ENCODE measurements at places on chromosomes 2 and 18. TPM values are rescaled to one million over a fixed set of nuclear protein-coding genes. Genes with fewer than 3 reads are reported as not detected.
A peak's percentile ranks its signal among the peaks of the same experiment; 100 is the strongest.

- no peak for DNase-seq
Measured at GRCh38 chr2:166881177-166881576, 7.1 kb upstream of the XIRP2 start.

- no peak for DNase-seq
Measured at GRCh38 chr2:64213532-64214275, 69.5 kb upstream of the PELI1 start.

DNA sequence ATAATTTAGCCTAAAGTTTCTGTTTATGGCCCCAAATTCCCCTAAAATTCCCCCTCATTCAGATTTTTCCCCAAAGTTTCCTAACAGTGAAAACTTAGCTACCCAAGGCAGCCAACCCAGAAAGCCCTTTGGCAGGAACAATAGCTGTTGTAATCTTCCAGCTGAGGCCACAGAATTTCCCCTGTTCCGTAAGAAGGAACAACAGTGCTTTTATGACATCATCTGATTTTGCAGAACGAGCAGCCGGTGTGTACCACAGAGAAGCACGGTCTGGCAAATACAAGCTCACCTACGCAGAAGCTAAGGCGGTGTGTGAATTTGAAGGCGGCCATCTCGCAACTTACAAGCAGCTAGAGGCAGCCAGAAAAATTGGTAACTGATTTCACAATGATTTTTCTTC is 6.3 kb downstream of the TNFAIP6 start:
- DNase-seq, result no peak

- no peak for DNase-seq
Measured at GRCh38 chr18:79884294-79884962, 67.0 kb downstream of the SLC66A2 start.

DNA sequence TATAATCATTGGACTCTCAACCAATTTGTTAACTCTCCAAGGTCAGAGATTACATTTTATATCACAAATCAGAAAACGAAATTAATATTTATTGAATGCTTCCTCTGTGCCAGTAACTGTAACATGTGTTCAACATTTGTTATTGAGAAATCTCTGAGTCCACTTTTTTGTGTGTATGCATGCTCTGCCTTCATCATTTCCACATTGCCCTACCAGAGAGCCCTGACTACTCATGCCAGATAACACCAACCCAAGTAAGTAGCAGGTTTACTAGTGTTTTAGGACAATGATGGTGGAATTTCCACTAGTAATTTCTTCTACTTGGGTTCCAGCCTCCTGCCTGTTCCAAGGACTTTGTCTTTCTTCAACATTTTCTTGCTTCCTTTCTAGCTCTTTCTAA is 14.2 kb upstream of the FAP start:
- DNase-seq, result no peak

GRCh38 chr2:30626397-30626796 is 179.4 kb downstream of the LCLAT1 start:
- no peak for DNase-seq

- DNase-seq, result no peak
Measured at GRCh38 chr2:112459372-112459771, 22.6 kb upstream of the TTL start.

GRCh38 chr2:12097859-12098258 is 351.4 kb downstream of the LPIN1 start:
- no peak for DNase-seq

- no peak for DNase-seq
Measured at GRCh38 chr2:164510895-164511294, 110.4 kb downstream of the GRB14 start.

- no peak for DNase-seq
Measured at GRCh38 chr2:129118296-129118695, 799.6 kb upstream of the HS6ST1 start.

- DNase-seq, result no peak
Measured at GRCh38 chr2:62453955-62454354, 52.0 kb downstream of the TMEM17 start.

GRCh38 chr2:44433895-44434294 is 72.1 kb downstream of the CAMKMT start:
- DNase-seq, result no peak

GRCh38 chr18:59083136-59083818 is 56.4 kb upstream of the SEC11C start:
- DNase-seq, result no peak

DNA sequence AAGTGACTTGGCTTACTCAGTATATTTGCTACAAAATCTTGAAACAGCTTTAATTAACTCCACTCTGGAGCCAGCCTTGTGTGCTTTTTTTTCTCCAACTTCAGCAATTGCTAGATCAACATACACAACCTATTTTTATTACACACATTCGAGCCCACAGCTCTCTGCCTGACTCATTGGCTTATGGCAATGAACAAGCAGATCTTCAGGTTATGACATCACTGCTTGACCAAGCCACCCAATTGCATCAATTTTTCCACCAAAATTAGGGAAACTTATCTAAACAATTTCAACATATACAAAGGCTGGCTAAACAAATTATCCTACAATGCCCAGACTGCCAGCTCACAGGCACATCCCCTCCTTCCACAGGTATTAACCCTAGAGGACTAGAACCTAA is 39.6 kb upstream of the PDK1 start:
- no peak for DNase-seq

DNA sequence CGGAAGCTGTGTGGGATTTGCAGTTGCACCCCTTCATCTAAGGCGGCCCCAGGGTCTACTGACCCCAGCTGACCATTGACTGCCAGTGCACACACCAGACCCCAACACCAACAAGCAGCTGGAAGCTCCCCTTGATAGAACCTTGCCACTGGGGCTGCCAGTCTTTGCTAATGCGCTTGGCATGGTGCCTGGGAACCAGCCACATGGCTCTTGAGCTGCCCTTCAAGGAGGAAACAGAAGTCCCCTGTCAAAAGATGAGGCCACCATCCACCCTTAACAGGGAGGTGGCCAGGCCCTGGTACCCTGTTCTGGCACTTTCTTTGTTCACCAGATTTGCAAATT is 8.6 kb downstream of the ALPI start:
- no peak for DNase-seq

GRCh38 chr18:47985866-47986265 is 55.4 kb upstream of the SMAD2 start:
- DNase-seq, result no peak

- no peak for DNase-seq
Measured at GRCh38 chr18:35005963-35006577, 35.1 kb upstream of the MAPRE2 start.

DNA sequence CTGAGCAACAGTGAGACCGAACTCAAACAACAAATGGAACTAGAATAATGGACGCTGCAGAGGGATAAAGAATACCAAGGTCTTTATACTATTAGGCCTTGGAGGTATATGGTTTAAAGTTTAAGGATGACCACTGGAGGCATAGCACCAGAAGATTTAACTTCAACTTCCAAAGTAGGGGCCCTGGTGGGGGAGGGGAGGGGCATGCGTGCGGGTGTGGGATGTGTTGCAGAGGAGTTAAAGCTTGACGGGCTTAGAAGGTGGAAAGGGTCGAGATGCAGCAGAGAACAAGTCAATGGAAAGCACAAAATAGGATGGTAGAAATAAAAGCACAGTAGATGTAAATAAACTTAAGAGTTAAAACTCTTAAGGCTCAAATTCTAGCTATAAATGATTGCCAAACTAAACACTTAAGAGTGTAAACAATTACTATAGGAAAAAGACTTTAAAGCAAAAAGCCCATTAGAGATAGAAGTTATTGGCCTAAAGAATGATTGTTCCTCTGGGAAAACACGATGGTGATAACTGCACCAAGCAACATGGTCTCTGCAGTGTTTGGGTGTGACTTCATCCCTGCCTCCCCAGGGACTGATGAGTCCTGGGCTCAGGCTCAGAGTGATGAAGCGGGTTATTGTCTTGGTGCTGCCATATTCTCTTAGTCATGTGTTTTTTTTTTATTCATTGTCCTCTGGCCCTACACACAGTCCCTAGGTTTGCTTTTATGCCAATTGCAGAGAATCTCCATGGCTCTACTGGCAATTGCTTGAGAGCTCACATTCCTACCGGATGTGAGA is 13.0 kb downstream of the RRM2 start:
- DNase-seq, result no peak

GRCh38 chr2:209913786-209914345 is 88.6 kb upstream of the RPE start:
- DNase-seq, result no peak

- no peak for DNase-seq
Measured at GRCh38 chr2:220936641-220937197, 635.4 kb downstream of the EPHA4 start.

DNA sequence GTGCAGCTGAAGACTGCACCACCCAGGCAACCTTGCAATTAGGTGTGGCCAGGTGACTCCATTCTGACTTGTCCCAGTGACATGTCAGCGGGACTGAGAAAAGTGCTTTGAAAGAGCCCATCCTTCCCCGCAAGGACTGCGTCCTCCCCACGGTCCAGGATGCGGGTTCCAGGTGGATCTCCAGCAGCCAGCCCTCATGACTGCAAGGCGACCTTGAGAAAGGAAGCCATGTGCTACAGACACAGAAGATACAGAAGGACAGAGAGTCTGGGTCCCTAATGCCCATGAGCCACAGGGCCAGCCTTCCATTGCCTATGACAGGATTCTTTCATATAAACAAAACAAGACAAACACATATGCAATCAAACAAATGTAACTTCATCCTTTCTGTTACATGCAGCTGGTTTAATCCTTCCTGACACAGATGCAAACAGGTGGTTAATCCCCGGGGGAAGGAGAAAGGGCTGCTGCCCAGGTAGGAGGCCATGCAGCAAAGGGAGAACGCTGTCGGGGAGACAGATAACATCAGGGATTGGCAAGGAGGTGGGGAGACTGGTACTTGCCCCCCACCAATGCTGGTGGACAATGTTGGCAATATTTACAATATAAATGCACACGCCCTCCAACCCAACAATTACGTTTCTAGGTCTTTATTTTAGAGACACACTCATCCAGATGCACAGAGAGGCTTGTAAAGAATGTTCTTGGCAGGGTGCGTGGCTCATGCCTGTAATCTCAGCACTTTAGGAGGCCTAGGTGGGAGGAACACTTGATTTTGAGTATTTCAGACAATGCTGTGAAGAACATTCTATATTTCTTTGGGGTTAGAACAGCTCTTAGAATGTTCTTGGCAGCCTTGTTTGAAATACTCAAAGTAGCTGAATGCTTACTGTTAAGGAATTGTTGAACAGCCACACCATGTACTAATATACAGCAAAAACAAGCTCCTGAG is 64.8 kb downstream of the NCAPH start:
- no peak for DNase-seq

DNA sequence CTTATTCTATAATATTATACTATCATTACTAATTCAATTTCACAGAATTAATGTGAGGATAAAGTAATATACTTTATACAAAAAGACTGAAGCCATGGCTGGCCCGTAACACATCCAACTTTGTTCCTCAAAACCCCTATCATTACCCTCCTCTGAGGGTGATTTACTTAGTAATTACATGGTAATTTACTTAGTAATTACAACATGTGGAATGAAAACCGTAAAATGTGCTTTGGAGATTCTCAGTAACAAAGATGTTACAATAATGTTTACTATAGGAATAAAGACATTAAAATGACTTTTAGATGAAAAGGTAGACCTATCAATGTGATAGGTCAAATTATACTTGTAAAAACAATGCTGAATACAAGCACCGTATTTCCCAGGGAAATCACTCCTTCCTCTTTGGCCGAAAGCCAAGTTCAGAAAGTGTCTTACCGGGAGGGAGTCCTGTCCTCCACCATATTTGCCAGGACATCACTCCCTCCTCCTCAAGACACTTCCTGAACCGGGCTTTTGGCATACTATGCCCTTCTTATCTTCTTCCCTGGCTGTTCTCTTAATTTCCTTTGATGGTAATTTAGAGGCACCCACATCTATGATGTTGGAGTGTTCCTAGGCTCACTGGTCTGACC is 1047.8 kb downstream of the SOCS6 start:
- DNase-seq, result no peak

DNA sequence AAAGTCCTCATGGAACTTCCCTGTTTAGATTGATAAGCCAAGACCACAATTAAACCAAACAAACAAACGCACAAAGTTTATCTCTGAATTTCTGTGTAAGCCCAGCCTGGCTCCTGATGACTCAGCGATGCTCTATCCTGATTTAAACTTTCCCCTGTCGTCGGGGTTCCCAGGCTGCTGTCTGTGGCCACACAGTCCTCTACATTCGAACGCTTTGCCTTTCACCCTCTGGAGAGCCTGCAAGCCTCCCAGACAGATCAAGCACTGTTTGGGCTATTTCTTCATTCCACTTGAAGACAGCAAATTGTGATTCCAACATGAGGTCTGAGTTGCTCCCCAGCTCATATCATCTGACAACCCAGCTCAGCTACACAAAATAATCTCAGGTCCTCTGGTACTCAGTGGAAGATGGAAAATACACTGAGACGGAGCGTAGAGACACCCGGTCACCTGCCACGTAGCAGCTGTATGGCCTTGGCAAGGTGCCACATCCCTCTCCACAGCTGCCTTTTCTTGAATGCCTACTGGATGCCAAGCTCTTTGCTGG is 51.2 kb downstream of the CYRIA start:
- DNase-seq, result no peak

DNA sequence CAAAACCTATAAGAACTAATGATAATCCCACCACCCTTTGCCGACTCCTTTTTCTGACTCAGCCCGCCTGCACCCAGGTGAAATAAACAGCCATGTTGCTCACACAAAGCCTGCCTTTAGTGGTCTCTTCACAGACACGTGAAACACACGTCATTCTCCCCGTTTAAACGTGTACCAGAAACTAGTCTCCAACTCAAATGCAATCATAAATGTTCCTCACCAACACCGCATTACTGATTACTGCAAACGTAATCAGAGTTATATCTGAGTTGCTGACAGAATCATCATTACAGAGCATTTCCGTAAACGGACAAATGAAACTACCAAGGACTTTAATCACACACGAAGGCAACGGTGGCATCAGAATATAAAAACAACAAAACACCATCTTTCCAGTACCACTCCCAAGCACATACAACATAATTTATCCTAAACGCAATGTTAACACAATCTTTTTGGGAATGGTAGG is 1.9 kb downstream of the CLK1 start:
- peak; percentile 70 for DNase-seq

UGT1A5 gene
- total RNA-seq, result not detected

SCN7A gene
- total RNA-seq, result not detected

FSHR gene
- total RNA-seq, result not detected

NFU1 gene
- total RNA-seq, result 50.9 TPM

PCBP1 gene
- total RNA-seq, result 449 TPM

CD207 gene
- total RNA-seq, result not detected

SOWAHC gene
- 0.14 TPM for total RNA-seq

CWC22 gene
- 30.6 TPM for total RNA-seq

TCF23 gene
- not detected for total RNA-seq

GREB1 gene
- total RNA-seq, result 0.52 TPM

PLEKHH2 gene
- total RNA-seq, result 0.64 TPM

NPAS2 gene
- 9.3 TPM for total RNA-seq

RIT2 gene
- total RNA-seq, result not detected

LHCGR gene
- not detected for total RNA-seq

IL36G gene
- total RNA-seq, result not detected

BAZ2B gene
- total RNA-seq, result 8.3 TPM

TMEM178A gene
- 0.16 TPM for total RNA-seq

PUM2 gene
- total RNA-seq, result 107 TPM

IL1B gene
- total RNA-seq, result not detected
